ENCODE measurements at places on chromosomes 3 and 15.
A peak's percentile ranks its signal among the peaks of the same experiment; 100 is the strongest.

DNA sequence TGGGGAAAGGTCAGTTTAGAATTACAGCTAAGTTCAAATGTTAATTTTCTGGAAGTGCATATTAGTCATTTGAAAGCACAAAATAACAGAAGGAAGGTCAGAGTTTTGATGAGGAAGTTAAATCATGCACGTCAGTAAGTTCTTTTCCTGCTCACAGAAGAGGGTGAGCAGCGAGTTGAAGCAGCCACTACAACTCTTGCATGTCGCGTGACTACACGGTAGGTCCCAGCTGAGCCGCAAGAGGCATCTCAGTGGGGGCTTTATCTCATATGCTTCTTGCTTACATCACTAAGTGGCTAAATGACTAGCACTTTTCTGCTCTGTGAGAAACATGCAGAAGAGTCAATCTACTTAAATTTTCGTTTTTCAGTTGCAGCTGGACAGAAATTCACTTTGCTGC, 21.3 kb upstream of the SEC62 start:
- H3K27me3 ChIP-seq: peaks cover 6% of the 10 kb centered on the region
- no peaks in the 10 kb centered on the region for H3K4me1 ChIP-seq
- DNase-seq: no peak
- no peak overlapping the region for H3K27ac ChIP-seq
- no peaks in the 10 kb centered on the region for H3K36me3 ChIP-seq

DNA sequence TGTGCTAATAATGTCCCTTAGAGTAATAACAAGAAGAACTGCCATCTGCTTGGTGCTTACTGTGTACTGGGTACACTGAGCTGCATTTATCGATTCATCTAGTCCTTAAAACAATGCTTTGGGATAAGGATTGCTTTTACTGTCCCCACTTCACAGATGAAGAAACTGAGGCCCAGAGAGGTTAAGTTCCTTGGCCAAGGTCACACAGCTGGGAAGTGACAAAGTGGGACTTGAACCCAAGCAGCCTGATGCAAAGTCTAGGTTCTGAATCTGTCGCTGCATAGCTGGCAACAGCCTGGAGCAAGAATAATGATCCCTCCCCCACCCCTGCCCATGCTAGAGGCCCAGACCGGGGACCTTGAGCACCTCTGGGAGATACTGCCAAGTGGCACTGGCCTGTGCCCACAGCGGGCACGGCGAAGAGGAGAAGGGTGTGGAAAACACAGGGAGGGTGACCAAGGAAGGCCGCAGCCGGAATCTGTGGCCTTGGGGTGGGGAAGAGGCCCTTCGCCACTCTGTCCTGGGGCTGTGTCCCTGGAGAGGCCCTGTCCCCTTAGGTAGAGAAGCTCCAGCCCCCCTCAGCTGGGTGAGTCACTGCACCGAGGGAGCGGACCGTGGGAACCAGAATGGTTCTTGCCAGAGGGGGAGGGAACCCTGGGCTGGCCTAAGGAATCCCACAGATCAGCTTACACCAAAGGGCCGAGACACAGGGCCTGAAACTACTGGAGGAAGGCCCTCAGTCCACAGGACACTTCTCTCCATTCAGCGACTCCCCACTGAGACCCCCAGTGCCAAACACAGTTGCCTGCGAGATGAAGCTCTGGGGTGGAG, 3.5 kb downstream of the PLXND1 start:
- peak; percentile 96 for DNase-seq
- H3K4me3 ChIP-seq: peak overlapping the region; percentile 84
- peak overlapping the region; percentile 88 for H3K27ac ChIP-seq
- no peaks in the 10 kb centered on the region for H3K27me3 ChIP-seq
- no peaks in the 10 kb centered on the region for H3K36me3 ChIP-seq

- no peaks in the 10 kb centered on the region for H3K27me3 ChIP-seq
- no peak overlapping the region for H3K27ac ChIP-seq
- DNase-seq: no peak
- H3K4me3 ChIP-seq: no peak overlapping the region
- H3K4me1 ChIP-seq: peaks cover 38% of the 10 kb centered on the region
These were observed 41.2 kb downstream of the RGMA start for GRCh38 chr15:93047621-93048425.

- no peak for DNase-seq
- H3K36me3 ChIP-seq: no peaks in the 10 kb centered on the region
- no peak overlapping the region for H3K4me3 ChIP-seq
- no peak overlapping the region for H3K27ac ChIP-seq
These were observed 7.7 kb downstream of the SLC6A6 start for GRCh38 chr3:14410106-14410502.

DNA sequence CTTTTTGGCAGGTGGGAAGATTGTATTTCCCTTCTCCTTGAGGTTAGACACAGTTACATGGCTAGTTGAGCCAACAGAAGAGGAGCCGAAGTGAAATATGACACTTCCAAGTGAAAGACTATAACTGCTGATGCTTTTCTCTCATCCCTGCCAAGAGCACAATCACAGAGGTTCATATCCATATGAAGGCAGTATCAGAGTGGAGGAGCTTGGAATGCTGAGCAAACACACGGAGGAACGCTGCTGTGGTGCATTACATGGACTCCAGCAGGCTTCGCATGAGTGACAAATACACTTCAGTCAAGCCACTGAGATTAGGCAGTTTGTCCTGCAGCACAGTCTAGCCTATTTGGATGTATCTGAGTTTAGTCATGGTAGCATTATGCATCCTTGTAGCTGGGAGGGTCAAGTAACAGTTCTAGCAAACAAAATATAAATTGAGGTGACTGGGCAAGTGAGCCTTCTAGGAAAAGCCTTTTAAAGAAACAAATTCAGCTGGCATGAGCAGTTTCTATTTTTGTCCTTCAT, 5.4 kb downstream of the IQCF6 start:
- H3K4me1 ChIP-seq: no peaks in the 10 kb centered on the region
- H3K4me3 ChIP-seq: no peak overlapping the region
- peaks cover 6% of the 10 kb centered on the region for H3K27me3 ChIP-seq

DNA sequence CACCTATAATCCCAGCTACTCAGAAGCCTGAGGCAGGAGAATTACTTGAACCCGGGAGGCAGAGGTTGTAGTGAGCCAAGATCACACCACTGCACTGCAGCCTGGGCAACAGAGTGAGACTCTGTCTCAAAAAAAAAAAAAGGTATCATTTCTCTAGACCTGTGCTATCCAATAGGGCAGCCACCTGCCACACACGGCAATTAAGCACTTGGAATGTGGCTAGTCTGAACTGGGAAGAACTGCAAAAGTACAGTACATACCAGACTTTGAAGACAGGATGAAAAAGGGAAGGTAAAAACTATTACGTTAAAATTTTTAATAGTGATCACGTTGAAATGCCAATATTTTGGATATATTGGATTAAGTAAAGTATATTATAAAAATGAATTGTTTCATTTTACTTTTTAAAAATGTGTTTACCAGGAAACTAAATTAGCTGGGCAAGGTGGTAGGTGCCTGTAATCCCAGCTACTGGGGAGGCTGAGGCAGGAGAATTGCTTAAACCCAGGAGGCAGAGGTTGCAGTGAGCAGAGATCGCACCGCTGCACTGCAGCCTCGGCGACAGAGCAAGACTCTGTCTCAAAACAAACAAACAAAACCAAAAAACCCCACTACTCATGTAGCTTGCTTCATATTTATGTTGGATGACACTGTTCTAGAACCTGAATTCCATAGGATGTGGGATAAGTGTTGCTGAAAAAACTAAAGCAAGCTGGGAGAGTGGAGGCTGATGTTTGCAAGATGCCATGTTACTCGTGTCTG, 2.3 kb downstream of the CYP8B1 start:
- H3K27ac ChIP-seq: no peak overlapping the region
- no peak for DNase-seq
- no peak overlapping the region for H3K4me3 ChIP-seq
- H3K4me1 ChIP-seq: no peaks in the 10 kb centered on the region
- H3K36me3 ChIP-seq: no peaks in the 10 kb centered on the region

- H3K36me3 ChIP-seq: no peaks in the 10 kb centered on the region
- H3K27ac ChIP-seq: no peak overlapping the region
- no peak for DNase-seq
- H3K4me3 ChIP-seq: no peak overlapping the region
- no peaks in the 10 kb centered on the region for H3K4me1 ChIP-seq
These were observed 681.0 kb downstream of the DIPK2A start for GRCh38 chr3:144652573-144652972.

GRCh38 chr3:43523454-43524053, 98.3 kb downstream of the ANO10 start:
- no peak overlapping the region for H3K4me3 ChIP-seq
- no peak overlapping the region for H3K27ac ChIP-seq
- H3K36me3 ChIP-seq: peaks cover 9% of the 10 kb centered on the region

- peaks cover 33% of the 10 kb centered on the region for H3K27me3 ChIP-seq
These were observed 2.2 kb downstream of the CADM2 start for GRCh38 chr3:84961011-84961410.

DNA sequence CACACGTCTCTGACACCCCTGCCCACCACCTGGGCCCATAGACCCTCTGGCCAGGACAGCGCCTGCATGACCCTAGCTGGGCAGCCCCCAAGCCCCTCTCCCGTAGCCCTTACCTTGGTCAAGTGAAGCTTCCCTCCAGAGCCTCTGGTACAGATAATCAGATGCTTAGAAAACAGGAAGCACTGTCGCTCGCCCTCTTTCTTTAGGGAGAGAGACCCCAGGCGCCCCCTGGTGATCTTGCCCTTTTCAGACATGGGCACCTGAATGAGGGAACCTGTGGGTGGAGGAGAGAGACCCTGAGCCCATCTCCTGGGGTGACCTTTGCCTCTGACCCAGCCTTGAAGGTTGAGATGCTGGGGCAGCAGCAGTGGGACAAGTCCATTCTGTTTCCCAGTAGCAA, 65.4 kb downstream of the RASGRF1 start:
- H3K36me3 ChIP-seq: no peaks in the 10 kb centered on the region
- no peak overlapping the region for H3K4me3 ChIP-seq
- no peak for DNase-seq
- H3K27ac ChIP-seq: no peak overlapping the region
- H3K4me1 ChIP-seq: no peaks in the 10 kb centered on the region

- no peaks in the 10 kb centered on the region for H3K27me3 ChIP-seq
- H3K4me1 ChIP-seq: peaks cover 12% of the 10 kb centered on the region
- H3K27ac ChIP-seq: peak overlapping the region; percentile 36
- peaks cover 29% of the 10 kb centered on the region for H3K36me3 ChIP-seq
- H3K4me3 ChIP-seq: no peak overlapping the region
- DNase-seq: no peak
These were observed 19.3 kb upstream of the GPX1 start for GRCh38 chr3:49377483-49377882.

GRCh38 chr3:107690522-107691138, 167.9 kb downstream of the BBX start:
- no peak overlapping the region for H3K4me3 ChIP-seq
- DNase-seq: no peak
- H3K27ac ChIP-seq: no peak overlapping the region
- no peaks in the 10 kb centered on the region for H3K4me1 ChIP-seq

All from tibial artery (tissue), 4 donors.